Central memory CD4-positive, alpha-beta T cell (primary cell): ENCODE measurements at places on chromosomes 5 and 9.

GRCh38 chr9:137112564-137113384 is 1.8 kb downstream of the DPP7 start:
- DNase-seq: no peak

GRCh38 chr5:171984748-171985419 is 21.6 kb downstream of the FBXW11 start:
- DNase-seq: peak; percentile 50

DNA sequence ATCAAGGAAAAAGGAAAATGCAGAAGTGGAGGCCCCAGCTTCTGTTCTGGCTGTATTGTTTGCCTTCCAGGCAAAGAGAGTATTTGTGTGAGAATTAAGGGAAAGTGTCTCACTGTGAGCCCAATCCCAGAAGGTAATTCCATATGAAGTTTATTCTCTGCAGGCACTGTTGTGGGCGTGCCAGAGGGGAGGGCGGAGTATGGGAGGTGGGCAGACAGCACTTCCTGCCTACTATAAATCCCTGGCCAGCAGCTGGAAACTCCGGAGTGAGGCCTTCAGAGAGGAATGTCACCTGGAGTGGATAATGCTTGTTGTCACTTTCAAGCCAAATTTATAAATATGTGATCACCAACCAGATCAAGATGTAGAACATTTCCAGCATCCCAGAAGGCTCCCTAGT is 209.5 kb downstream of the ARHGAP26 start:
- DNase-seq: no peak

DNA sequence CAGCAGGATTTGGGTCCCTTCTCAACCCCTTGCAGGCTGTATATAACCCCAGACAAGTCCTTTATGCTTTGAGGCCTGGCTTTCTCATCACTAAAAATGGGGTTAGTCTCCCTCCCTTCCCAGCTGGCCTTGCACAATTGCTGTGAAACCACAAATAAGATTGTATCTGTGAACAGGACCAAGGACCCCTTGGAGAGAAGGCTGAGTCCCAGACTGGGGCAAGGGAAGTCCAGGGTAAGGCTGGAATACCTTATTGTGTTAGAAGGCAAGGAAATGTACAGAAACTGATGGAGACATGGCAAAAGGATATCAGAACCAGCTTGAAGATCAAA is 11.4 kb downstream of the MACROH2A1 start:
- DNase-seq: no peak

- DNase-seq: no peak
Measured at GRCh38 chr9:35731415-35732184, 395 bp downstream of the TLN1 start.

- DNase-seq: no peak
Measured at GRCh38 chr5:4159681-4160080, 564.0 kb downstream of the IRX1 start.

- DNase-seq: no peak
Measured at GRCh38 chr5:173245319-173246134, 10.5 kb upstream of the NKX2-5 start.

- no peak for DNase-seq
Measured at GRCh38 chr9:115680231-115680630, 473.4 kb upstream of the PAPPA start.

- no peak for DNase-seq
Measured at GRCh38 chr5:159163701-159164046, 45.7 kb downstream of the RNF145 start.

DNA sequence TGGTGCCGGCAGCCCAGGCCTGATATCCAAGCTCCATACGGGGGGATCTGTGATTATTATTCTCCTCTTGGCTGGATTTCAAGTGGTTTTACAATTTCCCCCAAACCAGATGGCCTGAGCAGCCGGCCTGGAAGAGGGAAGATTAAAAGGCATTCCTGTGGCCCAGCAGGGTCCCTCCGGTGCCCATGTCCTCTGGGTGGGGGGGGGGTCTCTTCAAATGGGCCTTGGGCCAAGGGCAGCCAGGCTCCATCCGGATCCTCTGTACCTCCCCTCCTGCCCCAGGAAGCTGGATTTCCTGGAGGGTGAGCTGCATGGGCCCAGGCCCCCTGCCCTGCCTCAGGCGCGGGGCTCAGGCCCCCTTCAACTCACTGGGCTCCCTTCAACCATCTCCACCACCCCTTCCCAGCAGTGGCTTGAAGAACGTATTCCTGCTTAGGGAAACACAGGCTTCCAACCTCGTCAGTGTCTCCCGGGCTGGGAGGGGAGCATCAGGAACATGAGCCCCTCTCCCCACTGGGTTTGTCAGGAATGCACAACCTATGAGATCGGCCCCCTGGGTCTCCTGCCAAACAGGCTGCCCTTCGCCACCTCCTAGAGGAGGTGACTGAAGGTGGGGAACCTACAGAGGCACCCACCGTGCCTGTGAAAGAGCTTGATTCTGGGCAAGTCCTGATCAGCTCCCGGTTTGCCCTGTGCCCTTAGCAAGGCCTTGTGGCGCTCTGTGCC is 62.9 kb upstream of the ORM1 start:
- DNase-seq: no peak

GRCh38 chr9:3576328-3576727 is 50.5 kb upstream of the RFX3 start:
- no peak for DNase-seq

DNA sequence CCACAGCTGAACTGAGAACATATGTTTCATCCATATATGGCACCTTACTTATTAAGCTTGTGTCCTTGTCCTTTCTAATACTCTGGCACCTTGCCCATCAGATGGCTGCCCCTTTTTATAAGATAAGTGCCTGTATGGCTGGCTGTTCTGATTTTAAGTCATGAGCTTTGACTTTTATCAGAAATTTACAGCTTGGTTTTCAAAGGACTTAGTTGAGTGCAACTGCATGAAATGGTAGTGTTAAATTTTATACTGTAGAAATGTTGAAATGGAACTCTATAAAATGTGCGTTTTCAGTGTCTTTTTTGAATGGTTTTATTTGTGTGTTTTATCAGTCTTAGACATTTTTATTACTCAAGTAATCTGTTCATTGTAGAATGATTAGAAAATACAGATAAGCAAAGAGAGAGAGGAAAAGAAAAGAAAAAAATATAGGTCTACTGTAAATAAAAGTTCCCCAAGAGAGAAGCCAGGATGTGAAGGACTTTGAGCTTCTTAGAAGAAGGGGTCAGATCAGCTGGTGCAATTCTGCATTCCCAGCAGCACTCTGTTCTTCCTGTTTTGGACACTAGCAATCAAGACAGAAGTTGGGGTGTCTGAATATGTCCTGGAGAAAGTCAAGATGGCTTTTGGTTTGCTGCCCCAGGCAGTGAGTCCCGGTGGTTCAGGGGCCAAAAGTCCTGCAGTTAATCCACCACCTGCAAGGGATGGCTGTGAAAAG is 38.9 kb downstream of the ARHGAP26 start:
- DNase-seq: no peak

GRCh38 chr9:136520053-136520540 is 25.8 kb downstream of the NOTCH1 start:
- DNase-seq: no peak

DNA sequence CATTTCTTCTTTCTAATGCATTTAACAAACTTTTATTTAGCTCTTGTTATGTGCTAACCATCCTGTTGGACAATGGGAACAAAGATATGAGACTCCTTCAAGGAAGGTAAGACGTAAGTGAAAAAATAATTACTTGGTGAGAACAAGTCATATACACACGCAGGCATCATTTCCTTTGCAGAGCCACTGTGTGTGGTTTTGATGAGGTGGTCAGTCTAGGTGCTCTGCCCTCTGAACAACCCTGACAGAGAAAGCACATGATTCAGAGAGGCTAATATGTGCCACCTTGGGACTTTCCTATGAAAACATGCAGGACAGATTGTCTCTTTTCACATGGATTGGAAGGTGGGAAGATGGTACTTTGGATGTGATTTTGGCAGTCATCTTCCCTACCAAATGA is 1162.5 kb upstream of the DMAC1 start:
- no peak for DNase-seq

DNA sequence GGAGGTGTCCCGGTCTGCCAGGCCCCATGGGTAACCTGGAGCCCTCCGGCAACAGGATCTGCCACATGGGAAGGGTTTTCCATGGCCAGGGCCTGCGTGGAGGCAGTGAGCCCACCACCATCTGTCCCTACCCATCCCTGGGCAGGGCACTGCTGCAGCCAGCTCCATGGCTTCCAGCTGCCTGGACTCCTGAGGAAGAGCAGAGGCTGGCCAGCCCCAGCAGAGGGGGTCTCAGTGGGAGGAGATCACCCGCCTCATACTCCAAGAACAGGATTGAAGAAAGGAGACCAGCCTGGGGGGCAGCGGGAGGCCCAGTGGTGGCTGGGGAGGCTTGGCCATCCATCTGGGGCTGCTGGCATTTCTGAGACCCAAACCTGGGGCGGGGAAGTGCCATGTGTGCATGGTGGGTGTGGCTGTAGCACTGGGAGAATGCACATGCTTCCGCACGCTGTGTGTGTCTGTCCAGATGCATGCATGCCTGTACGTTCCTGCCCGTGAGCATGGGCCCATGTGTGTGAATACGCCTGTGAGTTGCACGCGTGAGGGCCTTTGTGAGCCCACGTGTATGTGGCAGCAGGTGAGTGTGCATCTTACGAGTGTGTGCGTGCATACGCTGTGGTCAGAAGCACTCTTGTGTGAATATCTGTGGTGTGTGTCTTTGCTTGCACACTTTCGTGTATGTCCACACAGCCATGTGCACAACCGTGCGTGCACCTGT is 78.5 kb downstream of the LMX1B start:
- no peak for DNase-seq
